ENCODE measurements at places on chromosomes 5 and 9.

DNA sequence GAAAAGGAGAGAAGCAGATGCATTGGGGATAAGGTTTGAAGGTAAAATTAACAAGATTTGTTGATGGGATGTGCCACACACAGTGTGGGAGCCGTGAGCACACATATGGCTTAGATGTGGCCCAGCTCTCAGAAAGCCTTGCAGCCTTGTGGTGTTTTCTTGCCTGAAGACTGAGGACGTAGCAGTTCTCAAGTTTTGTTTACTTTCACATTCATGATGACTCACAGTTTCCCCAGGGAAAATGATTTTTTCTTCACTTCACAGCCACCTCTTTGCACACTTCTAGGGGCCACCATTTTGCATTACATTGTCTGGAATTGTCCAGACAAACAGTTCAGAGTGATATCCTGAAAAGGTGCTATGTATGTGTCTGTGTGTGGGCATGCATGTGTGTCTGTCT lies 126.2 kb downstream of the BASP1 start:
- no peak for DNase-seq

DNA sequence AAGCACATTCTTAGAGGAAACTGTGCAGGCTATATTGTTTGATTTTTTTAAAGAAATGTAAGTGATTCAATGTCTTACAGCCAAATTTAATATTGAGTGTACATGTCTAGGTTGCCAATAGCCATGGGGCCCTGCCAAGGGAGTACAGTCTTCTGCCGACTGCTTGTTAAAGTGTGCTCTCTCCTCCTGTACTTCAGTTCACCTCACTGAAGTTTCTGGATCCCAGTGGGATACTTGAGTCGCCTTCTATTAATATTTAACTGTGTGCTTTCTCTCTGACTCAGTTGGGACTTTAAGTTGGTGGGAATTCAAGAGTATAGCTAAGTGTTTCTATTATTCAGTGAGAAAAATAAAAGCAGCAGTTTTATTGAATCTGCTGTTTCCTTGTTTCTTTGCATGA lies 44.5 kb upstream of the C5orf47 start:
- no peak for DNase-seq

- peak; percentile 21 for DNase-seq
These were observed 1.4 kb upstream of the CIZ1 start for GRCh38 chr9:128192601-128193371.

GRCh38 chr5:179431221-179431824 lies 86.1 kb upstream of the ADAMTS2 start:
- DNase-seq, result no peak

DNA sequence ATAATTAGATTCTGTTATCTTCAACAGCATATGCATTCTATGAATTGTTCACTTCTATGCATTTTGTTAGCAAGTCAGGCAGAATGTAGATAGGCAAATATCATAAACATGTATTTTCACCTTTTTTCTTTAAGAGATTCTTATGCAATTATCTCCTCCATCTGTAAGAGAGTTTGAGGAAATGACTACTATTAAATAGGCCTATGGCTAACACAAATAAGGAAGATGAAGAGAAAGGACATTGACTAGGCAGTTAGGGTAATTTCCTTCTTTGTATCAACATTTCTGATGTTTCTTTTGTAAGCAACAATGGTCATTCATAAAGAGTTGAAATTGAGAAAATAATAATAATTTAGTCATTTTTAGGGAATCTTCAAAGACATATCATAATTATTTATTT lies 145.2 kb upstream of the CDH12 start:
- no peak for DNase-seq

DNA sequence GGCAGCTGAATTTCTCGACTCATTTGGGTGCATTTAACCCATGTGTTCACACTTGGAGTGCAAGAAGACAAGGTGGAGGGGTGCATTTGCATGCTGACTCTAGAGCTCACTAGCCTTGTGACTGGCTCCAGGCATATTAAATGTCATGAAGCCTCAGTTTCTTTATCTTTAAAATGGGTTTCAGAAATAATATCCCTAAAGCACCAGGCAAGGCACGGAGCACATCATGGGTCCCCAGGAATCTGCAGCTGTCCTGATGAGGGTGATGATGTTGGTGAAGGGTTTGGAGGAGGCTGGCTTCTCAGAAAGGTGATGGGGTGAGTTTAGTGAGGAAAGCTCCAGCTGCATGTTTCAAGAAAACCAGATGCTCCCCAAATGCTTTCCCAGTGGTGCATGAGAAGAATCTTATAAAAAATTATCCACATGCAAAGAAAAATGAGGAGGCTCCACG lies 14.8 kb downstream of the STC2 start:
- DNase-seq, result no peak

GRCh38 chr9:99085949-99086948 lies 18.7 kb upstream of the TGFBR1 start:
- DNase-seq, result no peak

Measured in activated gamma-delta T cell (primary cell).